GM12891 (cell line): ENCODE measurements at places on chromosomes 2 and 18.
A peak's percentile ranks its signal among the peaks of the same experiment; 100 is the strongest.

GRCh38 chr2:151973013-151973900 lies 125.6 kb downstream of the CACNB4 start:
- DNase-seq, result no peak

GRCh38 chr18:73487966-73488365 lies 620.2 kb upstream of the NETO1 start:
- DNase-seq, result no peak

GRCh38 chr2:29117636-29118303 lies 2.6 kb downstream of the CLIP4 start:
- no peak for DNase-seq

DNA sequence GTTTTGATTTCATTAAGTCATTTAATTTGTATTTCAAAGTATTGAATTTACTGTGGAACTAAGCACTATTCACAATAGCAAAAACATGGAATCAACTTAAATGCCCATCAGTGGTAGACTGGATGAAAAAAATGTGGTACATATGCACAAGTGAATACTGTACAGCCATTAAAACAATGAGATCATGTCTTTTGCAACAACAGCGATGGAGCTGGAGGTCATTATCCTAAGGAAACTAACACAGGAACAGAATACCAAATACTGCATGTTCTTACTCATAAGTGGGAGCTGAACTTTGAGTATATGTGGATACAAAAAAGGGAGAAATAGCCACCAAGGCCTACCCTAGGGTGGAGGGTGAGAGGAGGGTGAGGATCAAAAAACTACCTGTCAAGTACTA lies 164.4 kb downstream of the BABAM2 start:
- no peak for DNase-seq

- DNase-seq, result no peak
Measured at GRCh38 chr2:102357937-102358336, 2.3 kb downstream of the IL18R1 start.

GRCh38 chr2:44392338-44392943 lies 30.7 kb downstream of the CAMKMT start:
- no peak for DNase-seq

DNA sequence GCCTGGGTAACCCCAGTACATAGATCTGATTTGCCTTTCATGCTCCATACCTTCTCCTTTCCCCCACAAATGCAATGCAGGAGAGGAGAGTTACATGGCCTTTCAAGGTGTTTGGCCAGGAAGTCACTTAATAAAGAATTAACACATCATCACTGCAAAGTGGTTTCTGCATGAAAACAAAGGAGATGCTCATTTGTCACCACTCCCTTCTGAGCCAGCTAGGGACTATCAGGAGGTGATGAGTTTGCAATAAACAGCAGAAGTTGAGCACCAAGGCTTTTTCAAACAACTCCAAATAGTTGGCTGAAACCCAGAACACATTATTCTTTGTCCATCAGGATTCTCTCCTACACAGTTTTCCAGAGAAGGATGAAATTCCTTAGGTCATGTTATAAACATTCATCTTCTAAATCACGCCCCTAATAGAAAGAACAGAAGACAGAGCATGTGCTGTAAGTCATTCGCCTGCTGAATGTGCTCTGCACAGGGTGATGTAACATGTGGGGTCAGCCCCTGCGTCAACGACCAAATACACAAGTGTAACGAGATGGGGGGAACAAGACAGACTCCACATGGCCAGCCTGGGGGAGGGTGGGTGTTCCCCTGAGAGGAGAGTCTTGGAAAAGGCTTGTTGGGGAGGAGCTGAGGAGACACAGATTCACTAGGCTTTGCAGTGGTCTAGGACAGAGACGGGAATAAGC lies 87.3 kb upstream of the RMDN2 start:
- no peak for DNase-seq

DNA sequence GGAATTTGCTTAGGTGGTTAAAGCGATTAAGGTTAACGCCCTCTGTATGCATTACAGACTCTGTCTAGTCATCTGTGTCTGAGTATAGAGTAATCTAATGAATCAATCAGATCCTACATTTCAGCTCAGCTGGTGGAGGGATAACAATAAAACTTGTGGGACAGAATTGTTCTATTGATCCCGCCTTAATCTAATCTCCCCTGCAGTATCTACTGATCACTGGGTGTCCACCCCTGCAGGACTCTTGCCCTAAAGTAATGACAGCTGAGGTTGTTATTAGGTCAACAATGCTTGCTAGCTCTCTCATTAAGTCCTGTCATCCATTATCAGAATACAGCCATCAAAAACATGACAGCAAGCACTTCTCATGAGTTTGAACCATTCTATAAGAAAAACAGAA lies 462.6 kb upstream of the TMEFF2 start:
- DNase-seq, result no peak

- no peak for DNase-seq
Measured at GRCh38 chr18:37654034-37654433, 88.4 kb upstream of the CELF4 start.

GRCh38 chr2:112644933-112645309 lies 818 bp upstream of the SLC20A1 start:
- DNase-seq, result no peak

DNA sequence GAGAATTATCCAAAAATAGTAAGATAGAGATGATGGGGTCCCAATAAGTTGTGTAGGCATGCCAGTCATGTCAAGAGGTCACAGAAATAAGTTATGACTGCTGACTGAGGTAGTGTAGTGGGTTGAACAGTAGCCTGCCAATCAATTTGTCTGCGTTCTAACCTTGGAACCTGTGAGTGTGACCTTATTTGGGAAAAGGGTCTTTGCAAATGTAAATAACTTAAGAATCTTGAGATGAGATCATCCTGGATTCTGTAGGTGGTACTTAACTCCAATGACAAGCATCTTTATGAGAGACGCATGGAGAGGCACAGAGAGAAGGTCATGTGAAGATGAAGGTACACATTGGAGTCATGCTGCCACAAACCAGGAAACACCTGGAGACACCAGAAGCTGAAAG lies 31.0 kb downstream of the ACVR1 start:
- no peak for DNase-seq

GRCh38 chr18:59505356-59505755 lies 146.3 kb upstream of the LMAN1 start:
- DNase-seq, result no peak

DNA sequence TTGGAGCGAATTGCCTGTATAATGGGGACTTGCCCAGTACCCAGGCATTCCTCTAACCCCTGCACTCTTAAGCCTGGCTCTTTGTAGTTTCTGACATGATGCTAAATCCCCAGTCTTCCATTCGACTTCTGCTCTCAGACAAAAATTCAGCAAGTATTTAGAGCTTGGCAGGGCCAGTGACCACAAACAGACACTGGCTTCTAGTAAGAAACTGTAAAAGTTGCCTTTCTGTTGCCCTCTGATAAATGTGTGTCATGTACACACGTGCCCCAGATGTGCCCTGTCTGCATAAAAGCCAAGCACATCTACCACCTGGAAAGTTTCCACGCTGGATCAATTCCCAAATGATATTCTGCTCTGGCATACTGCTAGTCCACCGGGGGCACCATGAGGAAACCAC lies 18.0 kb downstream of the PAX3 start:
- DNase-seq, result no peak

DNA sequence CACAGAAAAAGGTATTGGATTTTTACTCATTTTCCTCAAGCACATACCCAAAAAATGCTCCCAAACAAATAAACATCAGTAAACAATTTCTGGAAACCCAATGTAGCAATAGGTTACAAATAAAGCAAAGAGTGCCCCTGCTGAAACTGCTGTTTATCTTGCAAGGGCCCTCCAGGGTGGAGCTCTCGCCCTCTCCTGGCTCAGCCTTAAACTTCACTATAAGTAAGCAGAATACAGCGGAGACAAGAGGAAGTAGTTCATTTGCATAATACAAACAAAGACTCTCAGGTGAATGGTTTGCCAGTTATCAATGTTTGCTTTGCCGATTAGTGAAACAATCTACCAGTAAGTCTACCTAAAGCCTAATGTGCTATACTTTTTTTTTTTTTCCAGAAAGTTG lies 437.6 kb downstream of the DLGAP1 start:
- DNase-seq, result no peak

GRCh38 chr2:157221394-157221988 lies 36.0 kb upstream of the GALNT5 start:
- DNase-seq, result no peak

- no peak for DNase-seq
Measured at GRCh38 chr2:164890544-164890943, 48.9 kb upstream of the COBLL1 start.

- no peak for DNase-seq
Measured at GRCh38 chr18:42446195-42446594, 491.2 kb downstream of the PIK3C3 start.

- no peak for DNase-seq
Measured at GRCh38 chr2:64551851-64552250, 27.7 kb downstream of the AFTPH start.

DNA sequence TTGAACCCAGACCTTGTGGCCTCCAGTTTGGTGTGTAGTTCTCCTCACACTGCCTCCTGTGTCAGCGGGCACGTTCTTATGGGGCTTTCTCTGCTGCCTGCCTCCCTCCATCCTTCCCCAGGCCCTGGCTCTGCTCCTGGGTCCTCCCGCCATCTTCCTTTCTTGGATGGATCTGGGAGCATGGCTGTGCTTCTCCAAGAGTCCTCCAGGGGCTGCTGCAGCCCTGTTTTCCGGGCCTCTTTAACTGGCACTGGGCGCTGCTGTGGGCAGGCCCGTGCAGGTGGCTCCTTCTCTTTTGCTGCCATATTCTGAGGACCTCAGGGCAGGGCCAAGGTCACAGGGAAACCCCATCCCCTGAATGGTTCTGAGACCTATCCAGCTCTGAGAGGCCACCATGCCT lies 17.8 kb downstream of the THNSL2 start:
- DNase-seq, result no peak

DNA sequence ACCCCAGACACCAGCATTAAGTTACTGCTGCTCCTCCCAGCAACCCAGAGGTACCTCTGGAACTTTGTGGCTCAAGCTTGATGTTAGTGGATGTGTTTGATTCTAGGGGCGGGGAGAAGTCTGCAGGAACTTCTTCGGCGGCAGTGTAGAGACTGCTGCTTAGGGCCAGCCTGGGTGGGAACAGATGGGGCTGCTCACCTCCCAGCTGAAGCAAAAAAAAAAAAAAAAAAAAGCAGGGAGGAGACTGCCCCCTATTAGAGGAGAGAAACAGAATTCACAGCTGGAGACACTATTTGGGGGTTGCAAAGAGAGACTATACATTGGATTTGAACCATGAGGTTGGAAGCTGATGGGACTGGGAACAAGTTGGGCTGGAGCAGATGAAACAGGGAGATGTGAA lies 28.6 kb upstream of the FAM136A start:
- DNase-seq, result no peak

- no peak for DNase-seq
Measured at GRCh38 chr2:181309586-181309985, 147.6 kb upstream of the ITGA4 start.

DNA sequence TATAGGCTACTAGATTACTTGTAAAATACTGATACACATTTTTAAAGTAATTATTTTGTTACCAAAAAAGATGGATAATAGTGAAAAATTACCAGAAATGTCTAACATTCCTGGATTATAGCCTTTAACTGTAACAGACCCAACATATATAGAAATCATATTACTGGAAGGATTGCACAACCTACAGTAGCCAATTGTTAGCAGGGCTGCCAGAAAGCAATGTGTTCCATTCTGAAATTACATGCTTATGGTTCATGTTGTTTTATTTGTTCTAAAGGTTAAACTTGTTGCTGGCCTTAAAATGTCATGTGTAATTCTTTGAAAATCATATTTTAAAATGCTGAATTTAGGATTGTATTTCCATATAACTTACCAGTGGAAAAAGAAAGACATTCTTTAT lies 793.6 kb upstream of the ACVR2A start:
- DNase-seq, result no peak

DNA sequence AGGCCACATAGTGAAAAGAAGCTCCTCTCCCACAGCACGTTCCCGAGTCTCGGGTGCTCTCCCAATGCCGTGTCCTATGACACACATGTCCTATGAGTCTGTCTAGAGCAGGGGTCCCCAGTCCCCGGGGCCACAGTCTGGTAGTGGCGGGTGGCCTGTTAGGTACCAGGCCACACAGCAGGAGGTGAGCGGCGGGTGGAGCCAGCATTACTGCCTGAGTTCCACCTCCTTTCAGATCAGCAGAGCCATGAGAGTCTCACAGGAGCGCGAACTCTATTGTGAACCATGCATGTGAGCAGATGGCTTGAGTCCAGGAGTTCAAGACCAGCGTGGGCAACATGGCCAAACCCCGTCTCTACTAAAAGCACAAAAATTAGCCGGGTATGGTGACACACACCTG lies 112.6 kb downstream of the ZBTB7C start:
- DNase-seq, result no peak

GRCh38 chr2:191304939-191305875 lies 60.0 kb downstream of the MYO1B start:
- DNase-seq, result no peak

- DNase-seq, result no peak
Measured at GRCh38 chr2:74439803-74440377, 1.8 kb downstream of the RTKN start.

GRCh38 chr2:64859312-64860212 lies 129.6 kb upstream of the SLC1A4 start:
- peak; percentile 50 for DNase-seq

- no peak for DNase-seq
Measured at GRCh38 chr2:171441470-171441869, 7.4 kb downstream of the DCAF17 start.

DNA sequence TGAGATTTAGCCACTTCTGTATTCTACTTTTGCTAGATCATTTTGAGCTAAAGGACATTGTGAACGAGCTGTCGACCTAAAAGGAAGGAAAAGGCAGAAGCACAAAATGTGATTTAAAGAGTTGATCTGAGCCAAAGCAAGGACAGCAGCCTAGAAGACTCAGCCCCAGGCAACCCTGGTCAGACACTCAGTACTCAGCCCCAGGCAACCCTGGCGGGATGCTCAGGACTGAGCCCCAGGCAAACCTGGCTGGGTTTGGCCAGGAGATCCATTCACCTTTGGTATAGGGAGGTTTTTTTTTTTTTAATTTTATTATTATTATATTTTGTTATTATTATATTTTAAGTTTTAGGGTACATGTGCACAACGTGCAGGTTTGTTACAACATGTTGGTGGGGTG lies 34.3 kb upstream of the PXDN start:
- DNase-seq, result no peak

DNA sequence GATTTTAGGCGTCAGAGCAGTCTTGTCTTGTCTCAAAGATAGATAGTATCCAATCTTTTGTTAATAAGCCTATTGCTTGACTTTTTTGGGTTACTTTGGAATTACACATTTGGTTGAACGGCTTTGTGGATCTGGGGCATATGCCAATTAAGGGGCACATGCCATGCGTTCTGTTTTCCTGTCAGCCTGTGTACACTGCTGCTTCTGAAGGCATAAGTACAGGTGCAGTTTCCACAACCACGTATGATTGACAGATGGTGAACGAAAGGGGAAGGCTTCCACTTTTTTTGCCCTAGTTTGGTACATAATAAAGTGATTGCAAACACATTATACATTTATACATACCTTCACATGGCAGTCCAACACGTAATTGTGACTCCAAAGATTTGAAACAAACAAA lies 102.3 kb downstream of the RAPH1 start:
- DNase-seq, result no peak

DNA sequence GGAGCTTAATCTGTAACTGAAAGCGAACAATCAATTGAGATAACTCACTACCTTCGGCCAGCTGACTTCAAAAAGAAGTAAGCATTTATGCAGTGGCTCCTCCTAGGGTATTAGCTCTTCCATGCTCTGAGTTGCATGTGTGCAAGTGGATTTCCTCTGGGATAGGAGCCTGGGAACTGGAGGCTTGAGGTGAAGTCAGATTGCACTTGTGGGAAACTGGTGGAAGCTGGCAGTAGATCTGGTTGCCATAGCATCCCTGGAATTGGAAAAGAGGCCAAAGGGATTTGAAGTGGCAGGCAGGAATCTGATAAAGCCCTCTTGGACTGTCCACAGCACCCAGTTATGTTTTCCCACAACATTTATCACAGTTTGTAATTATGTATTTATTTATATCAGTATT lies 50.6 kb upstream of the FMNL2 start:
- no peak for DNase-seq
